ENCODE measurements at places on chromosomes 6 and 20.
A peak's percentile ranks its signal among the peaks of the same experiment; 100 is the strongest.

GRCh38 chr20:9492067-9492466 is 22.3 kb upstream of the LAMP5 start:
- no peak for DNase-seq

DNA sequence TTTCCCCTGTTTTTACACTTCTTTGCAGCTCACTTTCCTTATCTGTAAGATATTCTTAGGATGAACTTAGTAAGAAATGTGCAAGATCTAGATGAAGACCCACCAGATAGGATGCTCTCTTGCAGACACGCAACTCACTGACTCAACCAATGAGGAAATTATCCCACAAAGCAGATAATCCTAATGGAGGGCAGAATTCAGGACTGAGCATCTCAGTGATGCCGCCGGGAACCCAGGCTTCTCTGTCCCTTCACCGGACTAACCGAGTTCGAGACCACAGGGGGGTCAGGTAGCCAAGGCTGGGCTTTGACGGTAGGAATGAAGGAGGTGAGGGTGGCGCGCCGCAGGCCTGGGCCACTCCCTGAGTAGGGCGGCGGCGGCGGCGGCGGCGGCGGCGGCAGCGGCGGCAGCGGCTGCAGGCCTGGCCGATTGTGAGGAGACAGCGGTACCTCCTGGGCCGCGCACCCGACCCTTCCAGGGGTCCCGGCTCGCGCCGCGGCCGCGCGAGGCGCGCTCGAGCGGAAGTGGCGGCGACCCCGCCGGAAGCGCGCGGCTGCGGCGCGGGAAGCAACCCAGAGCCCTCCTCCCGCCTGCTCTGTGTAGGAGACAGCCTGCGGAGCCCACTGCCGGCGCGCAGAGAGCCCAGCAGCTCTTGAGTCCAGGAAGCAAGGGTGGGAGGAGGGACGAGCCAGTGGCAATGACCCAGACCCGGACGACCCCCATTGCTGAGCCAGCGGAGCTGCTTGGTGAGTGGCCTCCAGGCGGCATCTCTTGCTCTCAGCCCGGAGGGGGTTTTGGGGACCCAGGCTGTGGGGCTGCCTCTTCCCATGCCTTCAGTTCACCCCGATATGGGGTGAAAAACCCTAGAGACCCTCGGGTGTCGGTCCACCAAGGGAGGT is at the start of gene KHDC1:
Gene KHDC1 (minus strand): TSS at position 526 of the 899 bp plus-strand sequence. CDS start 20,679 bp downstream, outside the sequence.
- DNase-seq = peak; percentile 69

- DNase-seq = no peak
These were observed 317.7 kb upstream of the ADGRB3 start for GRCh38 chr6:68317366-68317765.

DNA sequence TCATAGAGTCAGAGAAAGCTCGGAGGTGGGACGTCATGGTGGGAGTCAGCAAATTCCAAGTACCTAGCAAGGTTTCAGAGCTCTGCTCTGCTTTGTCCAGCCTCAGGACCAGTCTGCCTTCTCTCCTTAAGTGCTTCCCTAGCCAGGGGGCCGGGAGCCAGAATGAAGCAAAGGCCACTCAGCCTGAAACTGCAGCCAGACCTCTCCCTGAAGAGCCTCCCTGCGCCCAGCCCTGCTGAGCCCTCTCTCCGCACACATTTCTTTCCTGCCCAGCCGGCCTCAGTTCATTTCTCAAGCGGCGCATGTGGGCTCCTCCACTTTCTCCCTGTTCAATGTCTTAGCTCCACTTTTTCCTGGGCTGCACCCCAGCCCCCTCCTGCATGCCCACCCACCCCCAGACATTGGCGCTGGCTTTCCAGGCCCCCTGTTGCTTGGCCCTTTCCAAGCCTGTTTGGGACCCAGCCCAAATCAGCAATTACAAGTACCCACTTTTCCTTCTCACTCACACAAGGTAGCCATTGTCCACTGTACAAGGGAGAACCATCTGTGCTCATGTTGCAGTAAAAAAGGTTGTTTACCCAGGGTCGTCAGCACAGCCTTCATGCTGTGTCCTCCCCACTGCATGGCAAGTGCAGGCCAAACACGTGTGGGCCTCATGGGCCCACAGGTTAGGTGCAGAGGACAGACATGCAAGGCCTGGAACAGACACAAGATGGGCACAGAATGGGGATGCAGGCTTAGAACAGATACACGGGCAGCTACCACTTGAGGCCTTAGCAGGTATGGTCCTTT is 147.1 kb downstream of the MRPL14 start:
- DNase-seq = no peak

DNA sequence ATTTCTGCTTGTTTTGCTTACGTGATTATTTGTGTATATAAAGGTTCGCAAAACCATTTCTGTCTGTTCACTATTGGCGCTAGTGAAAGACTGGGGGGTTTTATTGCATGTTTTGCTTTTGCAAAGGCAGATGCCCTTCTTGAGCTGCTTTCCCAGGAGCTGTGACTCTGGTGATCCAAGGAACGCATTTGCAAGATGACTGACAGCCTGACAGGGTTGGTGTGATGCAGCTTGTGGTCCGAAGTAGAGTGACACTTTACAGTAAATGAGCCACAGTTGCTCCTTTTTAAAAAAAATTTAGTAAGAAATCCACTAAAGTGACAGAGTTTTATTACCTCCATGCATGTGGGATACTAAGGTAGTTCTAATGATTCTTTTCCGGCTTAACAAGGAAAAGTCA is 73.7 kb downstream of the TPD52L1 start:
- DNase-seq = no peak

GRCh38 chr20:10565922-10566897 is 107.6 kb downstream of the JAG1 start:
- no peak for DNase-seq

DNA sequence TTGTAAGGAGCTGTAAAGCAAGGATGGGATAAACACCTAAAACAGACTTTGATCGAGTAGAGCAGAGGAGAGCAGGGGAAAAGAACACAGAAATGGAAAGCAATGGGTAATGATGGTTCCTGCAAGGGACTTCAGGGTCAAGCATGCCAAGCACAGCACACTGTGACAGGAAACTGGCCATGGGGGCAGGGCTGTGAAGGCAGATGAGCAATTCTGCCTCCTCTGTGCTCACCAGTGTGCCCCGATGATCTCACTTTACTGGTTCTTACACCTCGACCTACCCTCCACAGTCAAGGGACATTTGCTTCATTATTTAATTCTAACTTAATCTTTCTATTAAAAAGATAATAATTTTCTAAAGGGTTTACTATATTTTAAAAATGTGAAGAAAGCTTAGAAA is 21.6 kb upstream of the MYB start:
- DNase-seq = no peak

DNA sequence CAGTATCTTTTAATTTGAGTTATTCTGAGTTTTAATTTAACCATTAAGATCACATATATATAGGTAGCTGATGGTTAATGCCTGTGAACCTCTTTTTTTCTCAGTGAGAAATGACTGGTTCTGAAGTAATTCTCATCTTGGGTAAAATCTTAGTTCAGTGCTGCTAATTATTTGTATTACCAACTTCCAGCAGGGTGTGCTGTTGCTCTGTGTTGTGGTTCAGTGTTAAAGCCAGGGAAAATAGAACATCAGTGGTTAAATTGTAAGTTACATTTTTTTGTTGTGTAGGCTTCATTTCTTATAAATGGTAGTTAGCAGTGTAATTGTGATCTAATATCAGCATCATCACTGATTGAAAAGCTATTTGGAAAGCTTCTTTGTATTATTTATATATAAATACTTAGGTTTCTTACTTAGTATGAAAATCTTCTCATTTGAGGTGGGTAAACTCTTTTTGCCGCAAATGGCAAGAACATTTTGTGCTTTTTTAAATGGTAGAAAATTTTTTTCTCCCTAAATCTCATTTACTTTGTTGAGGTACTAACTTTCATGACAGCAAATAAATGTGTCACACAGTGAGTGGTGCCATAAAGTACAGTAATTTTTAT is 43.7 kb downstream of the CDC5L start:
- no peak for DNase-seq

DNA sequence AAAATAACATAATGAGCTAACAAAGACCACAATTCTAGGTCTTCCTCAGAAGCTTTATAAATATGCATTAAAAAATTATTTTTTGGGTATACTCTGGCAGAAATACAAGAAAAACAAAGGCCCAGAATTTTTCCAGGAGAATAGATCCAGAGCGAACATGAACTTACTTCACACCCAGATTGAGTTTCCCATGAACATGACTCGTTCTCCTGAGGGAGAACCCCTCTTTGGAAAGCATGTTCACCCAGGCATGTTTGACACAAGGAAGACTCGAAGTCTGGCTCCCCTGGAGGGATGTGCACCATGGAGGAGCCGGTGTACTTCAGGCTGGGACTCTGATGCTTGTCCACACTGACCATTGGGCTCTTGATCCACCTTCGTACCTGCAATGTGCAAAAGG is 56.1 kb downstream of the SGK1 start:
- no peak for DNase-seq

DNA sequence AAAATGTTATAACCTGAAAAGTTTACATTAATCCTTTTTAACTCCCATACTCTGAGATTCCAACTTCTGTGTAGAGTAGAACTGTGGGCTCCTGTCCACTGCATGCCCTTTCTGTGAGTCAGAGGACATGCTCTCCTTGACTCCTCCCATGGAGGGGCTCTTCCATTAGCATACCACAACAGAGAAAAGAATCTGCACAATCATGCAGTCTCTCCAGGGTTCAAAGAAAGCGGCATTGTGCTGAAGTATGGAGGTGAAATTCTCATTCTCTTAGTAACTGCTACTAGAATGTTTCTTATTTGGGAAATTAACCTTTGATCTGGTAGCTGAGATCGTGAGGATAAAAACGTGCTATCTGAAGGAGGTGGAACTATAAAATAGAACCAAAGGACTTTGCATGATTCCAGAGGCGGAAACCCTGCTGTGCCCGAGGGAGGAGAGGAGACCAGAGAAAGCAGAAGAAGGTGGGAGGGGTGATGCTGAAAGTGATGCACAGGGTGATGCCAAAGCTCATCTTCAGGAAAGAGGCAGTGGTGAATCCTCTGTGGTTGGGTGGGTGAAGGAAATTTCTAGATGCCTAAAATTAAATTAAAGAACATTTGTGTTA is 202.2 kb upstream of the PCSK2 start:
- DNase-seq = no peak

DNA sequence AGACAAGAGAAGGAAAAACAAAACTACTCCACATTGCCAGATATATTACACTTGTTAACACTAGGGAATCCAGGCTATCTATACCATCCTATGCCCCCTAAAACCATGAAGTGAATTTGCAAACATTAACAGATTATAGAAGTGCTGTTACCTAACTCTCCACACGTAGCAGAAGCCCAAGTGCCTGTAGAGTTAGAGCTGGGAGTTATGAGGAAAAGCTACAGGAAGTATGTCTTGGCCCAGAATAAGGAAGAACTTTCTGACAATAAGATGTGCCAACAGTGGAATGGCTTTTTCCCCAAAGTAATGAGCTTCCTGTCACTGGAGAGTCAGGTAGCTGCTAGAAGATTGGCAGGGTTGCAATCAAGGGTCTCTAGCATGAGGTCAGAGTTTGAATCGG is 32.5 kb downstream of the ADGRG6 start:
- no peak for DNase-seq

DNA sequence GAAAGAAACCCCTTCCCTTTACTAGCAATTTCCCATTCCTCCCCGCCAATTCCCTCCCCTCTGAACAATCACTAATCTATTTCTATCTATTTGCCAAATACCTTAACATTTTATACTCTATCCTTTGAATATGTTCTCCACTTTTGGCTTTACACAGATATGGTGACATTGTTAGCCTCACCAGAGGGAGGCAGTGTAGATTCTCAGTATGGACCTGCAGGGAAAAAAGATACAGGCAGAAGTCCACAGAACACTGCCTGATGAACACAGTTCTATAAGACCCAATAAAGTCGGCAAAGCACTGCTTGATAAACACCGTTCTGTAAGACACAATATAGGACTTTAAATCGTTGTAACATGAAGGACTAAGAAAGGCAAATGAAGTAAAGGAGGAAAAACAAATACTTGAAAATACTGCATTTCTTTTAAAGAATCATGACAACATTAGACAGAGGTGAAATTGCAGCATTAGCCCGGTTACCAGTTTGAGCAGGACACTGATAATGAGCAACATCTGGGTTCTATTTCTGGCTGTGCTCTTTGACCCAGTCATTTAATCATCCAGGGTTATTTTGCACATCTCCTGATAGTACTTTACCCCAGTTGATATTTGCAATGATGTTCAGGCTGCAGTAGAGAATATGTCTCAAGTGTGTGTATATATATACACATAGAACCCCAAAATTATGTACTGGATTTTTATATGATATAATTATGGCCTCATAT is 296.8 kb downstream of the UTRN start:
- no peak for DNase-seq

- no peak for DNase-seq
These were observed 118.9 kb upstream of the SSTR4 start for GRCh38 chr20:22916021-22916842.

GRCh38 chr20:50429412-50429811 is 80.8 kb upstream of the PTPN1 start:
- DNase-seq = no peak

GRCh38 chr20:24987873-24988835 is 4.4 kb downstream of the APMAP start:
- no peak for DNase-seq

- no peak for DNase-seq
These were observed 222.8 kb upstream of the DTNBP1 start for GRCh38 chr6:15885624-15886023.

- DNase-seq = no peak
These were observed 36.2 kb downstream of the HLA-F start for GRCh38 chr6:29759457-29759856.

DNA sequence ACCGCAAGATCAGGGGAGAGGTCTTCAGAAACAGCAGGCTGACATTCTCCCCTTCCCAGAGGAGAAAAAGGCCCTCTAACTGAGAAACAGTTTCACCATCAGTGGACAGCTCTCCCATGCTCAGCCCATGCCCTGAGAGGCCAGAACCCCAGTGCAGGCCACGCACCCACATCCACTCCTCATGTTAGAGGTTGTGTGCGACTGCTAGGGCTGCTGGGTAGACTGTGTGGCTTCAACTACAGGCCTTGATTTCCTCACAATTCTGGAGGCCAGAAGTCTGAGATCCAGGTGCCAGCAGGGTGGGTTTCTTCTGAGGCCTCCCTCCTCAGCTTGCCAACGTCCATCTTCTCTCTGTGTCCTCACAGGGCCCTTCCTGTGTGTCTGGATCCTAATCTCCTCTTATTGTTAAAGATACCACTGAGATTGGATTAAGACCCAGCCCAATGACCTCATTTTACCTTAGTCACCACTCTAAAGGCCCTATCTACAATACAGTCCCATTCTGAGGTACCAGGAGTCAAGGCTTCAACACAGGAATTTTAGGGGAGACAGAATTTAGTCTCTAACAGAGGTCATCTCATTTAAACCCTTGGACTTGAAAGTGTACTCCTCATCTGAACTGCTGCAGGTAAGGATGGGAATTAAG is 67.7 kb upstream of the CD93 start:
- no peak for DNase-seq

Measured in KG1 (cell line).